ENCODE measurements at places on chromosomes 7 and 10.

- no peak for DNase-seq
Measured at GRCh38 chr10:61841338-61841875, 60.1 kb upstream of the ARID5B start.

DNA sequence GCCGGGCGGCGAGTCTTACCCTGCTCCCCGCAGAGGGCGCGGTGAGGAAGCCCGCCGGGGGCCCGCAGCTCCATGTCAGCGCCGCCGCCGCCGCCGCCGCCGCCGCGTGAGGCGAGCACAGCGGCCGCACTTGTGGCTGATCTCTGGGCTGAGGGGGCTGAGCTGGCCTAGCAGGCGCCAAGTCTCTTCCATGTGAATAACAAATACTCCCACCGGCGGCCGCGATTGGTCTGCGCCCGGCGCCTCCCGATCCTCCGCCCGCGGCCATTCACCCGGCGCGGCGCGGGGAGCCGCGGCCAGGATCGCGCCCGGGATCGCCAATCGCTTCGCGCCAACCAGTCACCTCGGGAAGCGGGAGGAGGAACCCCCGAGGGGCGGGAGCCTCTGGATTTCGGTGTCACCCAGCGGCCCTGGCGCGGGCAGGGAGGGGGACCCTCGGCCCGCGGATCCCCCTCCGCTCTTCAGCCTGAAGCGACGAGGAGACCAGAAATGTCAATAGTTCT, at the start of gene GRM8:
TSS of gene GRM8 (minus strand) at position 164 of the 503 bp plus-strand sequence.
- peak; percentile 43 for DNase-seq

DNA sequence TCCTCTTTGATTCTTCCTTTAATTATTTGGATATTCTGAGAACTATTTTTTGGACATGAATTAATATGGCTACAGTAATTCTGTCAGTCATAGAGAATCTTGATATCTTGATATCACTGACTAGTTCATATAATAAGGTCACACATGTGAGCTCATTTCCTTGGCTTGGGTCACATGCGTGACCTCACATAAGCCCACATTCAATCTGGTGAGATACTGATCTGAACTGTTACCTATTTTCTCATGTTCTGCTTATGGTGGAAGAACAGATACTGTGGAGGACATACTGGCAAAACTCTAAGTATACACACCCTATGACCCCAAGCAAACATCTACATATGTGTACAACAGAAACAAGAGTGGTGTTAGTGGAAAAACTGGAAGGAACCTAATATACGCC, 44.1 kb downstream of the CUL2 start:
- no peak for DNase-seq

DNA sequence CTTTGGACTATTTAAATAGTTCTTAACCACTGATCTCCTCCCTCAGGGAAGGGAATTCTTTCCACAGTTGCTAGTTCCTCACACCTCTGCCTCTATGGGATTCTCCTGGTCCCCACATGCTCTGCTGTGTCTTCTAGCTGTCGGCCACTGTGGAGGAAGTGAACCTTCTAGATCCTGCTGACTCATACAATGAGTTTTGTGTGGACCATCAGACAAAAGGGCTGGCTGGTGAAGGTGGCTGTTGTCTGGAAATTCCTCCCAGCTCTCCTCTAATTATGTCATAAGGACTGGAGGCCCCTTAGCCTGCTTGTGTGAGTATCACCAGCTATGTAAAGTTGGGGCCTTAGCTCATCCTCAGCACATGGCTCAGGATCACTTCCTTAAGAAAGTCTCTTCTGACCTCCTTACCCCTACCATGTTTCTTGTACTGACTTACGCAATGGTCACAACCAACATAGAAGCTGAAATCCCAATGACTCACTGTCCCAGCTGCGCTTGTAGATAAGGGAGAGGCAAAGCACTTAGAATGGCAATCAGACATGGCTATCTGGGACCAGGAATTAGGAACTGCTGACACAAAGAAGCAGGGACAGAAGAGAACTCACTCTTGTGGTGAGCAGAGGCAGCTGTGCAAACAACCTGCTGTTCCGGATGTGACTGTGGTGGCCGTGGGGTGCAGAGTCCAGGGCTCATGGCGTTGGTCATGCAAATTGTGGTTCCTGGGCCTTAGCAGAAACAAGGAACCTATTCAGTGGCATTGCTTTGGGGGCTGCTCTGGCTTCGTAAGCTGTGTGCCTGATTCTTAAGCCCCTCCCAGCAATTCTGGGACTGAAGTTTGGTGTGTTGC, 2.5 kb upstream of the MACC1 start:
- peak; percentile 98 for DNase-seq

- DNase-seq: no peak
Measured at GRCh38 chr10:105538874-105539273, 897.8 kb downstream of the SORCS3 start.

DNA sequence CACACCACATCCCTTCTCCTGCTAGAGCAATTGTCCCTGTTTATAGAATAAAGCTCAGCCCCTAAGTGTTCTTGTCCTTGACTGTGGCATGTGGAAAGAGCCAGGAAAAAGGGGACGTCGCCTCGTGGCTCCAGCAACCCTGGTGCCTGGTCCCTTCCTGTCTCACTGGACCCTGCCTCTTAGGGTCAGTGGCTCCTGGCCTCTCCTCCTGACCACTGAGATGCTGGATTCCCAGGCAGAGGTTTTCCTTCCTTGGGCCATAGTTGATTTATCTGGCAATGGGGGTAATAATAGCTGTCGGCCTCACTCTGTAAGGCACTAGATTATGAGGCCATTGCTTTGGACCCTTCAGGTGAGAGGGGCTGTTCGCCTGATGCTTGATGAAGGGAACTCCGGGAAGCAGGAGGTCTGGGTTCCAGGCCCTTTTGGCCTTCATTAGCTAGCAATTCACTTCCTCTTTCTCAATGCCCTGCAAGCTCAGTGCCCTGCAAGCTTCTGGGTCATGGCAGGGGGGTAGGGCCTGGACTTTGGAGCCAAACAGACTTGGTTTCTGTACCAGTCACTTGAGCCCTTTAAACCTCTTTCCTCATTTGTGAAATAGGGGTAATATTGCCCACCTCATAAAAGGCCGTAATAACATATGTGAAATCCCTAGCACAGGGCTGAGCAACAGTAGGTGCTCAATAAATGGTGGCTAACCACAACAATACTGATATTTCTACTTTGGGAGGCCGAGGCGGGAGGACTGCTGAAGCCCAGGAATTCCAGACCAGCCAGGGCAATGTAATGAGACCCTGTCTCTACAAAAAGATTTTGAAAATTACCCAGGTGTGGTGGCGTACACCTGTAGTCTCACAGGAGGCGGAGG, 1.1 kb downstream of the ASL start:
- no peak for DNase-seq

- DNase-seq: peak; percentile 82
Measured at GRCh38 chr7:15643000-15643705, 43.3 kb downstream of the MEOX2 start.

GRCh38 chr10:86192691-86193090, 173.9 kb downstream of the GRID1 start:
- no peak for DNase-seq

GRCh38 chr7:27409776-27410175, 167.2 kb downstream of the EVX1 start:
- DNase-seq: peak; percentile 4

- DNase-seq: no peak
Measured at GRCh38 chr10:46018453-46019176, 11.8 kb downstream of the NCOA4 start.

GRCh38 chr7:67773081-67773480, 776.4 kb downstream of the TYW1 start:
- no peak for DNase-seq

GRCh38 chr7:30870821-30871518, 40.7 kb upstream of the AQP1 start:
- DNase-seq: no peak

- DNase-seq: no peak
Measured at GRCh38 chr10:132369636-132370185, 27.3 kb upstream of the PWWP2B start.

DNA sequence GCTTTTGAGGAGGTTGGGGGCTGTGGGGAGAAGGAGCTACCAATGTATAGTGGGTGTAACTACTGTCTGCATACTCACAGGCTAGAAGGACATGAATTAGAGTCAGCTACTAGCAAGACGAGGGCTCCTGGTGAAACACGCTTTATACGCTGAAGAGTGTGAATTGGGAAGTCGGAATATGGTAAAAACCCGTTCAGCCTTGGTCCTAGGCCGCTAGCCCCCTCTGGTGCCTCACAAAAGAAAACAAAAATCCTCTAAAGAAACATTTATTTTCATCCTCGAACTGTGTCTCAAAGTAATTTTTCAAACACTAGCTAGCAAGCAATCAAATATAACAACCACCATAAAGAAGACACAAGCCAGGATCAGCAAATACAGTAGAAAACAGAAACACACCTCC, 338.1 kb upstream of the SEMA3C start:
- peak; percentile 40 for DNase-seq

GRCh38 chr7:16051561-16052255, 365.2 kb upstream of the MEOX2 start:
- DNase-seq: no peak

GRCh38 chr7:137895301-137896221, 48.8 kb upstream of the DGKI start:
- no peak for DNase-seq

GRCh38 chr10:3763035-3763456, 22.0 kb downstream of the KLF6 start:
- peak; percentile 95 for DNase-seq

DNA sequence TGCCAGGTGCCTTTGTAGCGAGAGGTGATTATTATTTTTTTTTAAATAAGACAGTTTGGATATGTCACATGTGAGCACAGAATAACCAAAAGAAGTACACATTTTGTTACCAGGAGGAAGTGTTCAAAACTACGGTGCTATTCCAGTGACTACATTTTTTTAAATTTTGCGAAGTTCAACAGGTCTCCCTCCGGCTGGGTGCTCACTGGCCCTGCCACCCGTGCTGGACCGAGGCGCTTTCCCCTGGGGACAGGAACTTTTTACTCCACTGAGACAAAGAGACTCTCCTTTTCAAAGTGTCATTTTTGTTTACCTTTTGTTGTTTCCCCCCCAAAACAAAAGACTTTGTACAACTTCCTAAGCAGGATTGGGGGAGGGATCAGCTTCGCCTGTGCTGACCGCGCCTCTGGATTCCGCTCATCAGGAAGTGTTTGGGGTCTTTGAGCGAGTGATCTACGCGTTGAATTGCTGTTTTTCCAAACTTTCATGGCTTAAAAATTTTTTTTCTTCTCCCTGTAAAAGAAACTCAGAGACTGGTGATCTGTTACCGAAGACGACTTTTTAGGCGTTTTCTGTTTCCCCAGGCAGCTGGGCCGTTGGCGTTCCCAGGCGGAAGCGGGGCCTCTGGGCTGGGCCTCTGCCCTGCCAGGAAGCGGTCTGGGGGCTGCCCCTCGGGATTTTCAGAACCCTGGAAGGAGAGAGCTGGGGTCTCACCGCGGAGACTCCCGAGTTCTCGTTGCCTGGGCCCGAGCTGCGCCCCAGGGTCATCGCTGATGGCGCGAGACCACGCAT, 7.2 kb downstream of the EN2 start:
- DNase-seq: no peak

DNA sequence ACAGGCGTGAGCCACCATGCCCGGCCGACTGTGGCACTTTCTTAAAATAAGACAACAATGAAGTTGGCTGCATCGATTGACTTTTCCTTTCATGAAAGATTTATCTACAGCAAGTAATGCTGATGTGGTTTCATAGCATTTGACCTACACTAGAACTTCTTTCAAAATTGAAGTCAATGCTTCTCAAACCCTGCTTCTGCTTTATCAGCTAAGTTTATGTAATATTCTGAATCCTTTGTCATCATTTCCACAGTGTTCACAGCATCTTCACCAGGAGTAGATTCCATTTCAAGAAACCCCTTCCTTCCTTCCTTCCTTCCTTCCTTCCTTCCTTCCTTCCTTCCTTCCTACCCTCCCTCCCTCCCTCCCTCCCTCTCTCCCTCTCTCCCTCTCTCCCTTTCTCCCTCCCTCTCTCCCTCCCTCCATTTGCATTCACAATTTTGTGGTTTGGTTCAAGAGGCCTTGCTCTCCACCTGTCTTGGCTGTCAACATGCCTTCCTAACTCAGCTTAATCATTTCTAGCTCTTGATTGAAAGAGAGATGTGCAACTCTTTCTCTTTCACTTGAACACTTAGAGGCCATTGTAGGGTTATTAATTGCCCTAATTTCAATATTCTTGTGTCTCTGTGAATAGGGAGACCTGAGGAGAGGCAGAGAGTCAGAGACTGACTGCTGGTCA, 52.1 kb downstream of the HDAC9 start:
- no peak for DNase-seq

DNA sequence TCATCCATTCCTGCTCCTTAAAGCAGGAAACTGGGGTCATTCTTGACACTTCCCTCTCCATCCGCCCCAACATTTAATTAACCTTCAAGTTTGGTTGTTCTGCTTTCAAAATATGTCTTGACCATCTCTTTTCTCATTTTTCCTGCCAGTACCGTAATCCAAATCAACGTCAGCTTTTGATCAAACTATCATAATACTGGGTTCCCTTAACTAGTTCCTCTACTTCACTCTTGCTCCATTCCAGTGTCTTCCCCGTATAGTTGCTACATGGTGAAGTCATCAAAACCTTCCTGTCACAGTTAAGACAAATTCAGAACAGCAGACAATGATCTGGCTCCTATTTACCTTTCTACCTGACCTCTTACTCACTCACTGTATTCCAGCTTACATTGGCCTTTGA, 6.6 kb upstream of the KLF14 start:
- no peak for DNase-seq
